ENCODE measurements at places on chromosomes 5 and 9.

- DNase-seq: no peak
These were observed 21.1 kb downstream of the TNPO1 start for GRCh38 chr5:72837524-72838096.

DNA sequence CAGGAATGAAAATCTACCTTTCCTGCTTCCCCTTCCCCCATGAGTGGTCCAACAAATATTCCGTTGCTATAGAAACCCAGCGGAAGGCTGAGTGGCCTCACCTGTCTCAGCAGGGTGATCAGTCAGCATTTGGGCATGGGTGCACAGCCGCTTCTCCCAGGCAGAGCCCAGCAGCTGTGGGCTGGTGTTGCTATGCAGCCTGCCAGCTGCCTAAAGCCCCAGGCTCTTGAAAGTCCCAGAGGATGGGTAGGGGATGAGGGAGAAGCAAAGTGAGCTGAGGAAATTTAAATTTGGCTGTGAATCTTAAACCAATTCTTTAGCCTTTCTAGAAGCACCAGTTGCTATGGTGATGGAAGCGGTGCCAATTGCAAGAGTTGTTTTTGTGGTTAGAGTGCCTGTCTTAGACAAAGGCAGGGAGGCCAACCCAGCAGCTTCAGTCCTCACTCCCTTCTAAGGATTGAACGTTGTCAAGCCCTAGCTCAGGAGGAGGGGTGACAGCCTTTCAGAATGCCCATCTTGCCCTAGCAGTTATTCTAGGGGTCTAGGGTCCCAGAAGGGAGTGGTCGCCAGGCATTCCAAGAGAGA, 151.5 kb upstream of the PITX1 start:
- no peak for DNase-seq

GRCh38 chr5:39765366-39765765, 340.6 kb upstream of the DAB2 start:
- DNase-seq: no peak

- DNase-seq: no peak
These were observed 3.7 kb downstream of the PIP5KL1 start for GRCh38 chr9:127926906-127927200.

DNA sequence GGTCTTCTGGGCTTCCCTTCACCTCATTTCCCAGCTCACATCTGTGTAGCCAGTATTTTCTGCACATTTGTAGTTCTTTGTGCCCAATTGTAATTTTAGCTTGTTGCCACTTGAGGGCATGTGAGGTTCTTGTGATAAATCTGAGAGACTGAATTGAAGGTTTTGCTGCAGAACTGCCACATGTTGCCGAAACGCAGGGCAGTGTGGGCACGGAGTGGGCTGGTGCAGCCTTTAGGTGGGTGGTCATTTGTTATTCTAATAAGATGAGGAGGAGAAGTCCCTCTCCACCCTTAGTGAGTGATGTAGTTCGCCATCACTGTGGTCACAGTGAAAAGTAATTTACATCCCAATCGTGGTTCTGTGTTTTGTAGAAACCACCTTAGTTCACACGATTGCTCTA, 21.2 kb downstream of the OTULIN start:
- DNase-seq: peak; percentile 69

GRCh38 chr9:82397534-82397933, 409.0 kb downstream of the SPATA31D1 start:
- DNase-seq: no peak
